Left colon (tissue), 2 donors: ENCODE measurements at places on chromosomes 16 and 17. TPM values are rescaled to one million over a fixed set of nuclear protein-coding genes. Genes with fewer than 3 reads are reported as not detected.

DNA sequence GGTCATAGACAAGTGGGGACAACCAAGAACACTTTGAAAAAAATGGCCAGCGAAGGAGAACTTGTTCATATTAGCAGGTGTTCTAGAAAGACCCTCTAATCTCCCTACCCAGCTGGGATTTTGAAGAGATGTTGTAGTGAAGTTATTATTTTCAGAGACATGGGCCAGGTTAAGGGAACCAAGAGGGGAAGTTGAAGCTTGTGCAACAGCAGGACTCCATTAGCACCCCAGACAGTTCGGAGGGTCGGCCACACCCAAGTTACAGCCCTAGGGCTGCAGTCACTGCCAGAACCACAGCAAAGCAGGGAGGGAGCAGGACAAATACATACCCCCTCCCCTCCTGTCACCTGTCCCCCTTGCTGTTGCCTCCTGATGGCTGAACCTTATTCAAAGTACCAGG, 42.3 kb downstream of the WSB1 start:
- no peak for DNase-seq

GRCh38 chr17:17448076-17448475, 28.7 kb upstream of the MED9 start:
- no peak for DNase-seq

DNA sequence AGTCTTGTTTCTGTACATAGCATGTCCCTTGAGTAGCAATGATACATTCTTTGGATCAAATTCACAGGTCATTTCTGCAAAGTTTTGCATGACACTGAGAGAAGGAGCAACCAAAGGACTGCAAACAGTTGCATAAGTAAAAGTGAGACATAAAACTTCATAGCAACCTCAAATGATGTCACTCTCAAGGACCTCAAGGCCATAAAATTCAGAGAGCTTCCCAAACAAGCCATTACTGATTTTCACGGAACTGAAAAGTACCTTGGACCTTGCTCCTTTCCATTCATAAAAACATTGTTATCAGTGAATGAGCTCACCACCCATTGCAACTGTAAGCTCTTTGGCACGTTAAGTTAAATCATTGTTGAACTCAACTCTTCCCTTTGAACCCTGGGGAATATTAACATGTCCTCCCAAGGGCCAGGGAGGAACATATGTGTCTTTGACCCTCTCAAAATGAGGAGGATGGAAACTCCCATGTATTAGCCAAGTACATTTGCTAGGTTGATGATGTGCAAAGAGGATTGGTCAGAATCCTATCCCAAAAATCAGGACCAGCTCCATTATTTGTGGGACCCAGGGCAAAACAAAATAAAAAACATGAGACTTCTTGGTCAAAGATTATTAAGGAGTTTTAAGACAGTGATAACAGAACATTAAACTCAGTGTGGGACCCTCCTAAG, 275.0 kb upstream of the DYNLRB2 start:
- DNase-seq = peak; percentile 29

HOXB4 gene
- total RNA-seq = 3.9 TPM

CETP gene
- total RNA-seq = not detected

- no peak for DNase-seq
These were observed 44.9 kb upstream of the PIK3R6 start for GRCh38 chr17:8912084-8912981.

CCL5 gene
- total RNA-seq = 4.4 TPM

MARCHF10 gene
- not detected for total RNA-seq

DNAAF1 gene
- 0.34 TPM for total RNA-seq

DNA sequence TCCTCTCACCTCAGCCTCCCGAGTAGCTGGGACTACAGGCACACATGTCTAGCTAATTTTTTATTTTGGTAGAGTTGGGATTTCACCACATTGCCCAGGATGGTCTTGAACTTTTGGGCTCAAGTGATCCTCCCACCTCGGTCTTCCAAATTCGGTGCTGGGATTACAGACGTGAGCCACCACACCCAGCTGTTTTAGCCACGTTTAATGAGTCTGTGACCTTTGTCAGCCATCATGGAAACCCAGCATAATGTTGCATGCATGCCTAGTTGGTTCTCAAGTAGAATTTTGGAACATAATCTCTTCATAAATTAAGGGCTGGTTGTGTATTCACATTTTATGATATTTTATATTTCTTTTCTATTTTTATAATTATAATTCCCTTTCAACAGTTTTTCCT, 42.0 kb downstream of the GOSR1 start:
- DNase-seq = no peak

GRCh38 chr17:59669944-59670343, 37.3 kb downstream of the PTRH2 start:
- DNase-seq = no peak

HSD17B1 gene
- total RNA-seq = 0.98 TPM

- no peak for DNase-seq
These were observed 56.6 kb downstream of the ENGASE start for GRCh38 chr17:79131274-79131635.

JPH3 gene
- 0.18 TPM for total RNA-seq

- no peak for DNase-seq
These were observed 57.9 kb upstream of the CNEP1R1 start for GRCh38 chr16:49967012-49967559.

DNA sequence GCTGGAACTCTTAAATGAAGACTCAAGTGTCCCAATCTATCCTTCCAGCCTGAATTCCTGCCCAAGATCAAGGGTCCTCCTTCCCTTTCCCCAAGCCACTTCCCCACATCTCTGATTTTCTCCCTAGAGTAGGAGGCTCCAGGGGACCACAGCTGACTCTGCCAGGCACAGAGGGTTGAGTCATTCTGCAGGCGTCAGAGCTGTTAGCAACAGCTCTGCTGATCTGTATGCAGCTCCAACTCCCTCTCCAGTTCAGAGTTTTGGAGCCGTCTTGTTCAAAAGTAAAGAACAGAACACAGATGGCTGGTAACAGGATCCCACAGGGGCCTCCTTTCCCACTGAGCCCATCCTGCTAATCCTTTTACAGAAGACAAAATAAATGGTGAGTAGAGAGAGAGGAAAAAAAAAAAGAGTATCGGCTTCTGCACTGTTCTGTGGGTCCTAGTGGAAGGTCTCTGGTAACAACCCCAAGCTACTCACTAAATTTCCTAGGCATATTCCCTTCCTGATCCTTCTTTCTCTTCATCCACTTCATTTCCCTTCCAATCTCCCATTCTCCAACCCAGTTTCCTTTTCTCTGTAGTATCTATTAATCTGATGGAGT, 13.4 kb upstream of the TAOK1 start:
- no peak for DNase-seq

- DNase-seq = no peak
These were observed 2.4 kb upstream of the TBX21 start for GRCh38 chr17:47730681-47731080.

QRICH2 gene
- 2.3 TPM for total RNA-seq

PIMREG gene
- total RNA-seq = 7.7 TPM

DNA sequence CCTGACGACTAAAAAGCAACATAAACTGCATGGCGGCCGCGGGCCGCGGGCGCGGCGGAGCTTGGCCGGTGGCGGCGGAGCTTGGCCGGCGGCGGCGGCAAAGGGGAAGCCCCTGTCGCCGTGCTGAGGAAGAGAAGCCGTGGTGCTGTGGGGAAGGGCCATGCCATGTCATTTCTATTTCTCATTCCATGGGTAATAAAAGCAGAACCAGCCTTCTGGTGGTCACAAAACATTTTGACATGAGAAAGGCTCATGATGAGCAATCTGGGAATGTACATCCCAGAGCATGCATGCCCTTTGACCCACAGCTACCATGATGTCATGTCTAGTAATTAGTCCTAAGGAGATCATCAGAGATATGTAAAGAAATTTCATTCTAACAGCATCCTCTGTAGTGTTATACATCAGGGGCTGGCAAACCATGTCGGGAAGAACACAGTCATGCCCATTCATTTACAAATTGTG, 23.9 kb upstream of the HEATR6 start:
- DNase-seq = no peak

RNF135 gene
- 27.0 TPM for total RNA-seq

GRCh38 chr16:4176906-4177417, 60.7 kb upstream of the ADCY9 start:
- no peak for DNase-seq

DNA sequence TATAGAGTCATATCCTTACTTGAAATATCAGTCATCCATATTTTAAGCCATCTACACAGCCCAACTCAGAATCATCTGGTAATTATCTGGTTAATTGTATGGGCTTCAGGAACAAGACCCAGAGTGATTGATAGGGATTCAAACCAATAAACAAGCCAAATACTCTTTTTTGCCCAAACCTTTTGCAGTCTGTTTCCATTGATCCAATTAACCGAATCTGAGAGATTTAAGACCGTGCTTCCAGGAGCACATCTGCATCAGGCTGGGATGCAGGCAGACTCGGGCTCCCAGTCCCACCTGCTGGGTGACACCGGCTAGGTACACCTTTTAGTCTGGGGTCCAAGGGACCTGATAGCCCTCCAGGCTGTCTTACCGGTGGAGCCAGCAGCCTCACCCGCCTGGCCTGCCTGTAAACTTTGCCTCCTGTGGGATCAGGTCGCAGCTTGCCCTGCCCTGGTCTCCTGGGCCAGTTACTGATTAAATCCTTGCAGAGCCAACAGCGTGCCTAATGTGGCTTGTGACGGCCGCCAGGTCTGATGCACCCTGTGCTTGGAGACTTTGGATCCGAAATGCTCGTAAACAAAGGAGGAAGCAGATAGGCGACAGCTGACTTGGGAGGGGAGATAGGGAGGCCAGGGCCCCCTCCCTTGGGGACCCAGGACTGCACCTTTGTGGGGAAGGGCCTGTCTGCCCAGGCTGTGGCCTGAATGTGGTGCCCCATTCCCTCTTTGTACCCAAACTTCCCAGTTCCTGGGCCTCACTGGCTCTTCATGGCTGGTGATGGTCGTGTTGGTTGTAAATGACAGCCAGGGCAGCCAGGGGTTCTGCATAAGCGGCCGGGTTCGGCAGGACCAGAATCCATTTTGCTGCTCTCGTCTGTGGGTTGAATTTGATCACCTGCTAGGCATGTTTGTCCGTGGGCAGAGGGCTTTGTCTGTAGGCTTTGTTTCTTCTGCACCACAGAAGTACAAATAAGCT, 3.8 kb downstream of the CMIP start:
- peak; percentile 88 for DNase-seq

DNA sequence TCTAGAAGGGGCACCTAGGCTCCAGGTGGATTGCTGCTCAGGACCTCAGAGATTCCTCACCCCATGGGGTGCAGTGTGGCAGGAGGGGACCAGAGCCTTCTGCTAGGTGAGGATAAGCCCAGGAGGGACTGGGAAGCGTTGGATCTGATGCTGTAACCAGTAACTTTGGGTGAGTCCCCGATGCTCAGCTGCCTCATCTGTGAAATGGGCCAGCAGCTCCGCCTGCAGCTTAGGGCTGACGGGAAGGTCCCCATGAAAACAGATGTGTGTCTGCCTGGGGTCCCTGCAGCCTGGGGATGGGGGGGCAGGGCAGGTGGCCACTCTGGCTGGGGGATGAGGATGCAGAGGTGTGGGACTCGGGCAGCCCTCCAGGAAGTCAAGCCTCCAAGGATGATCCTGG, 2.7 kb upstream of the CASKIN1 start:
- no peak for DNase-seq

DNA sequence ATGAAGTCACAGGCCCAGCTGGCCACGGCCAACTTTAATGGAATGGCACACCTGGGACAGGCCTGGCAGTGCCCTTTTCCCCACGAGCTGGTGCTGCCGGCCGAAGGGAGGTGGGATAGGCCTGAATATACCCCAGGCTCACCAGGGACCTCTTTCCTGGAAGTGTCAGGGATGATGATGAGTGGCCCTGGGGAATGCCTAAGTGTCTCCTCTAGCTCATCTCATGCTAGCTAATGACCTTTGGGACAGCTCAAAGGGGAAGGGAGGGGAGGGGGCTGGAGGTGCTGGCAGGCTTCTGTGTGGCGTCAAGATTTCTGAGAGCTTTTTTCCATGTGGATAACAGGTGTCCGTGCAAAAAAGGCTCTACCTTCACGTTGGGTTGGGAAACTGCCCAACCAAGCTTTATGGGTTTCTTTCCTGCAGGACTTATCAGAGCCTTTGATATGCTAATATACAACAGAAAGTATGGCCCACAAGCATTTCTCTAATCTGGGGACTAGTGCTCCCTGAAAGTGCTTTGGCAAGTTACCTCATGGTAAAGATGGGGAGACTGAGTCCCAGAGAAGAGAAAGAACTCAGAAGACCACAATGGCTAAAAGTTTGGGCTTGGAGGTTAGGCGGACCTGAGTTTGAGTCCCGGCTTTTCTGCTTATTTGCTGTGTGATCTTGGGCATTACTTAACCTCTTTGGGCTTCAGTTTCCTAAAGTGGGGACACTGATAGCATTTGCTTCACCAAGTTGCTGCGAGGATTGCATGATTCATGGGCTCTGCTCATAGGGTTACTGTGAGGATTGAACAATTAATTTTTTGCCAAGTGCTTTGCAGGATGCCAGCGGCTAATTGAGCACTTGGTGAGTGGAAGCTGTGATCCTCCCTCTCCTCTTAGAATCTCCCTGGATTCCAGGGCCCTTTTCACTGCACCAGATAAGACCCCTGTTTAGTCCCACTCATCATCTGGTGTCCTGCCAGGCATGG, 14.0 kb downstream of the ADGRG1 start:
- no peak for DNase-seq

GRCh38 chr17:13576661-13577526, 24.8 kb downstream of the HS3ST3A1 start:
- DNase-seq = no peak

- peak; percentile 77 for DNase-seq
These were observed 15.5 kb upstream of the NFATC3 start for GRCh38 chr16:68069511-68070248.

ZNF597 gene
- 1.6 TPM for total RNA-seq

GRCh38 chr17:39729280-39729851, 966 bp downstream of the MIEN1 start:
- no peak for DNase-seq

DNA sequence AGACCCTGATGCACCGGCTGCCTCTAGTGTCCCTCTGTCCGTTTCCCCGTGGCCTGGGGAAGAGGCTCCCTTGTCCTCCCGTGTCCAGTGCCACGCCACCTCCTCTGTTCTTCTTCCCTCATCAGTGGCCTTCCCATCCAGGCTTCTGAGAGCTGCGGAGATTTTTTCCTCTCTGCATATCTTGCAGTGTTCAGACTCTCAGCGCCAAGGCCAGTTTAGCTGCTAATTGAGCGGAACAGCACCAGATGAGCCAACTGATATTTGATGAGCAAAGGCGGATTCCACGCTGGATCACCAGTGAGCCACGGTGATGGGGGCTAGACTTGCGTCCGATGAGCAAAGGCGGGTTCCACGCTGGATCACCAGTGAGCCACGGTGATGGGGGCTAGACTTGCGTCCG, 257.6 kb downstream of the FOXL1 start:
- DNase-seq = no peak
